Osteoblast (primary cell): ENCODE measurements at places on chromosomes 11 and 22. TPM values are rescaled to one million over a fixed set of nuclear protein-coding genes. Genes with fewer than 3 reads are reported as not detected.

The OR51B4 gene
- total RNA-seq = not detected in 2 replicates

GRCh38 chr11:15839061-15839460 is 517.3 kb downstream of the SOX6 start:
- no peak for DNase-seq

DNA sequence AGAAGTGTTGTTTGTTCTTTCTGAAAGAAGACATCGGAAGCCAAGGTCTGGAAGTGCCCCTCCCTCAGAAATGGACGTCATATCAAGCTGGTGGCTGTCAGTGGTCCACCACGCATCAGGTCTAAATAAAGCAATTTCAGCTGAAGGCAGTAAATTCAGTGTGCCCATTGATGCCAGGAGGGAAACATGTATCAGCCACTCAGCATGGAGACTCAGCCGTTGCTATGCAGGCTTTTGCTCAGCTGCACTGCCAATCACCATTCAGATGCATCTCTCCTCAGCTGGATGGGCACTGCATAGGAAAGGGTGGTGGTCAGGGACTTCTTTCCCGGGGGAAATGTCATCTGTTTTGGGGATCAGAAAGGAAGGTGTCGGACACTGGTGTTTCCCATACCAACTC is 878.2 kb downstream of the NTM start:
- no peak for DNase-seq

DNA sequence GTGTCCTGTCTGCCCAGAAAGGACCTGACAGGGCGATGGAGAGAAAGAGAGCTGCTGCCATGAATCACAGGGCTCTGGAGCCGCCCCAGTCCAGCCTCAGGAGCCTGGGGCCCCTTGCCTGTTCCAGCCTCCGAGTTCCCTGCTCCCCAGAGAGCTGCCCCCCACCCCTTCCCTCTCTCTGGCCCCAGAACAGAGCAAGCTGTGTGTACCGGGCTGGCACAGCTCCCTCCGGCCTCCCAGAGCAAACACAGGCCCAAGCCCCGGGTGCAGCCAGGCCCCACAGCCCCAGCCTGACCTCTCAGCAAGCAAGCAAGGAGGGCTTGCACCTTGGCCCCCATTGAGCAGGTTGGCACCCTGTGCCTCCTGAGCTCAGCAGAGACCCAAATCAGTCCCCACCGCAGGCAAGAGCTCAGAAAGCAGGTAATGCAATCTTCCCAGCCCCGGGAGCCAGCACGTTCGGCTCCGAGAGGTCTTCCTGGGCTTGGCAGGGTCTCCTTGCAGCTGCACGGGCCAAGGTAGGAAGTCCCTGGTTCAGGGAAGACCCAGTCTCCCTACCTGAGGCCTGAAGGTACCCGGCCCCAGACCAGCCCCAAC is 1.4 kb downstream of the PACSIN3 start:
- DNase-seq = peak; percentile 88

- DNase-seq = no peak
Observed at GRCh38 chr11:34366522-34366921, 8.7 kb upstream of the ABTB2 start.

The CALCA gene
- total RNA-seq = not detected in 2 replicates

DNA sequence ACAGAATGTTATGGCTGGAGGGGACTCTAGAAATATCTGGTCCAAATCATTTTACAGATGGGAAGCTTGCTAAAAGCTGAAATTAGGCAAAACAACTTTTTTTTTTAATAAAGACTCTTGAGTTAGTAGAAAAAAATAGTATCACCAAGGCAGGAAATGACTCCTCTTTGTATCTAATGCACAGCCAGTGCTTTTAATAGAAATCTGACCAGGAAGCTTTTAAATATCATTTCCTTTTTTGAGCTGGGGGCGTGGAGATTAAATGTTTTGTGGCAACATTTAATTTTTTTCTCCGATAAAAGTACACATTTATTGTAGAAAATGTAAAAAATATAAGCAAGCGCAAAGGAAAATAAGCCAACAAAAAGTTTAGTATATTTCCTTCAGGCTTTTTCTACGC is 22.5 kb downstream of the TRAF6 start:
- DNase-seq = no peak

DNA sequence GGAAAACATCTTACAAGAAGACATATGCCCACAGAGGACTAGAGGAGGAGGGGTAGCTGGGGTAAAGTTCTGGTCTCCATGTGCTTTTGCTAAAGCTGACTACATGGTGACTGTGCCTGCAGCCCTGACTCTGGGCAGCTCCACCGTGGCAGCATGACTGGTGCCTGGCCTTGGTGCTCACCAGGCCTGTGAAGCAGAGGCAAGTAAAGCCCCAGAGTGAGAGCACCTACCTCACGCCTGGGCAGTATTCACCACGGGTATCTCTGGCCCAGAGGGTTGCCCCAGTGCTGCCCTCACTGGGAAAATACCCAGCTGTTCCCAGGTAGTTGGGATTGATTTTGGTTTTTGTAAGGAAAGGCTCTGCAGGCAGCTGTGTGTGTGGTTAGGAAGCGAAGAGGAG is 78.3 kb downstream of the CTTN start:
- peak; percentile 89 for DNase-seq

The UBE2L6 gene
- 61.3 and 65.9 TPM in 2 replicates for total RNA-seq

- DNase-seq = no peak
Observed at GRCh38 chr11:40186437-40187263, 1272.8 kb downstream of the LRRC4C start.

GRCh38 chr11:10125522-10126133 is 168.4 kb downstream of the SBF2 start:
- DNase-seq = peak; percentile 75

The CHEK1 gene
- total RNA-seq = 16.6 and 22.4 TPM in 2 replicates

DNA sequence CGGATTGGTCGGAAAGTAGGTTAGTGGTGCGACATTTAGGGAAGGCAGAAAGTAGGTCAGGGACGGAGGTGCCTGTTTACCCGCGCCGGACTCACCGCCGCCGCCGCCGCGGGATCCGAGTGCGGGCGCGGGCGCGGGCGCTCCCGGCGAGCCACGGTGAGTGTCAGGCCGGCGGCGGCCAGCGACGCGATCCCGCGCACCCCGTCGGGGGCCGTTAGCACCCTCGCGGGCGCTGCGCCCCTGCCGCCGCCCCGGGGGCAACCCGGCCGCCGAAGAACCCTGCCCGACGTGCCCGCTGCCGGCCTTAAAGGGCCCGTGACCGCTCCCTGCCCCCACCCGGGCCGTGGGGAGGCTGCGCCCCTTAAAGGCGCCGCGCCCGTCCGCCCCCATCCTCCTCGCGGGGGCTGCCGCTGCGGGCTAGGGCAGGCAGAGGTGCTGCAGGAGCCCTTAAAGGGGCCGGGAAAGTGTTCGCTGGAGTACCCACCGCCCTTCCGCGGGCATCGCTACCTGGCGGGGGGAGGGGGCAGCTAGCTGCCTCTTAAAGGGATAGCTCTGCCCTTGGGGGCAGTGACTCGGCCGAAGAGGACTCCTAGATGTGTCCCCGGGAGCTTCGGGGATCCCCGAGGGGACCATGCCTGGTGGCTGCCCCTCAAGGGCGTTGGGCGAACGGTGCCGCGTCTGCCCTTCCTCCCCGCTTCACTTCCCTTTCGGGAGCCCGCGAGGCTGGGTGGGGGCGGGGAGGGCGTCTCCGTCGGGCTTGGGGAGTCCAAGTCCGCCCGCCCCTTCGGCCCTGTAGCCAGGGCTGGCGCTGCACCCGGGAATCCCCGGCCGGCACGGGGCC is at the start of gene BMAL1:
Gene BMAL1 (plus strand): TSS at position 23 of the 841 bp plus-strand sequence. CDS start 76,519 bp downstream, outside the sequence.
- DNase-seq = peak; percentile 84

GRCh38 chr11:118081241-118081958 is 4.5 kb downstream of the TMPRSS4 start:
- no peak for DNase-seq

DNA sequence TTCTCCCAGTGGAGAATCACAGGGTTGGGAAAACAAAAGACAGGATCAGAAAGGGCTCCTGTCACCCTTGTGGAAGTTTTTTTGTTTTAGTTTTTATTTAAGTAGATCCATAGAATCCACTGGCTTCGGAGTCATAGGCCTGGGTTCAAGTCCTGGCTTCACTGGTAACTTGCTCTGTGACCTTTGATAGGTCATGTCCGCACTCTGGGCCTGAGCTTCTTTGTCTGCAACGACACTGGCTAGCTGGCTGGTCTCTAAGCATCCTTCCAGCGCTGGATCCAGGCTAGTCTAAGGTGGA is 1.4 kb downstream of the ZFTA start:
- DNase-seq = no peak

The PLAAT5 gene
- not detected in 2 replicates for total RNA-seq

- peak; percentile 31 for DNase-seq
Observed at GRCh38 chr11:101407324-101407723, 176.5 kb downstream of the TRPC6 start.

GRCh38 chr11:45303316-45303715 is 17.2 kb upstream of the SYT13 start:
- no peak for DNase-seq

DNA sequence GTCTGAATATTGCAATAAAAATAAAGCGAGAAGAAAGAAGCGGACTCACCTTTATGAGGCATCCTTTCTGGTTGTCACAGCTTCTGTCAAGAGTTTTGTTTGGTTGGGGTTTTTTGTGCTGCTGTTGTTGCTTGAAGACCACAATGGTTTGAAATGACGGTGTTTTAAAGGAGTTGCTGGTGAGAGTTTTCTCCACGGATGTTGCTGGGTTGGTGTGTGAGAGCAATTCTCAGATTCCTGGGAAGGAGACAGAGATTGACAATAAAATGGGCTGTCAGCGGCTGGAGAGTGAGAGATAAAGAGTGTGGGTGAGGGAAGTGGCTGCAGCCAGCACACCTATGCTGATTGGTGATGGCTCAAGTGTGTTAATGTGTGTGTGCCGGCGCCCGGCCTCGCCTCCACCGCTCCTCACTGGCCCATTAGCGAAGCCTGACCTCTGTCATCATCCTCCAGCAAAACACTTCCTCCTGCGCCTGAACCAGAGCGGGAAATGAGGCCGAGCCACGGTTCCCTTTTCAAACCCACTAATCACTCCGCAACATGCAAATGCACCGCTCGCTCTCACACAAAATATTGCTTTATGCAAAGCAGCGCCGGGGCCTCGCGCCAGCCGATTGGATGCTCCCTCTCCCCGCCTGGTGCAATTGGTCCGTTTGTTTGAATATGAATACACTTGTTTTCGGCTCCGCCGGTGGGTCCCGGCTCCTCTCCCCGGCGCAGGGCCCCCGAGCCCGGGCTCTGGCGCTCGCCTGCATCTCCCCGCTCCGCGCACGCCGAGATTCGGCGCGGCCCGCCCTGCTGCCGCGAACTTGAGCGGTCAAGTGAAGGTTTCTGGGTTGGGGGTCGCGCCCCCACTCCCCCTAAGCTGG is at the start of gene PAX6:
Gene PAX6 (minus strand): TSS at position 544 of the 869 bp plus-strand sequence. CDS start 4,911 bp downstream, outside the sequence.
- peak; percentile 93 for DNase-seq

DNA sequence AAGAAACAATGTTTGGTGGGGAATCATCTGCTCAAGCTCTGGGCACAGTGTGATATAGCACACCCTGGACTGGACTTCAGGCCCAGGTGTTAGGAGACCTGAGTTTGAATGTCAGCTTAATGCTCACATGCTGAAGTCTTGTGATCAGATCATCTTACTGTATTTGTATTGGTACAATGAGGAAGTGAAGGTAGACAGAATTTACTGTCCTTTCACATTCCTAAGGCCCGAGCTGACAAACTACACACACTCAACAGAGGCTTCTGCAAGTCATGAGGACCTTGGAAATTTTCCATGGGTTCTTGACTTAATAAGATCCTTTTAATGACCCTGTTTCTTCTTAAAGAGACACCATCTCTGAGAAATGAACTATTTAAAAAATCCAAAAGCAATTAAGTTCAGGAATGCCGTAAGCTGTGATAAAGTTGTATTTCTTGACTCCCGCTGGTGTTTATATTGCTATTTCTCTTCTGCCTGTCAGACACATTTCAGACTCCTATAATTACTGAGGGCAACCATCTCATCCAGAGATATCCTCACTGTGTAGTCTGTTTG is 802.0 kb downstream of the DLG2 start:
- no peak for DNase-seq

- DNase-seq = peak; percentile 93
Observed at GRCh38 chr11:94151903-94152677, 23.4 kb downstream of the PANX1 start.

DNA sequence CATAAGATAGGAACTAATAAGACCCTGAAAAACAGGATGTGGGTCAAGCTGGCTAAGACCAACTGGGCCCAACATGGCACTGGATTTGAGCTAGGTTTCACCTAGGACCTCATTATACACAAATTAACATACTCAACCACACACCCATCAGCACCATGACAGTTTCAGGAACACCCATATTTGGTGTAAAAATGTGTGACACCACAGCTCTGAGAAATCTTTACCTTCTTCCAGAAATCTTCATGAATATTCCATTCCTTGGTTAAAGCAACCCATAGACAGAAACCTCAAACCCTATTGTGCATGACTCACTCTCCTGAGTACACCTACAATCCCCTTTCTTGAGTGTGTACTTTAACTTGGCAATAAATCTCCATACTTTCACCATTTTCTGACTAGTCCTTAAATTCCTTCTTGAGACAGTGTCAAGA is 378.8 kb downstream of the DYNC2H1 start:
- no peak for DNase-seq

DNA sequence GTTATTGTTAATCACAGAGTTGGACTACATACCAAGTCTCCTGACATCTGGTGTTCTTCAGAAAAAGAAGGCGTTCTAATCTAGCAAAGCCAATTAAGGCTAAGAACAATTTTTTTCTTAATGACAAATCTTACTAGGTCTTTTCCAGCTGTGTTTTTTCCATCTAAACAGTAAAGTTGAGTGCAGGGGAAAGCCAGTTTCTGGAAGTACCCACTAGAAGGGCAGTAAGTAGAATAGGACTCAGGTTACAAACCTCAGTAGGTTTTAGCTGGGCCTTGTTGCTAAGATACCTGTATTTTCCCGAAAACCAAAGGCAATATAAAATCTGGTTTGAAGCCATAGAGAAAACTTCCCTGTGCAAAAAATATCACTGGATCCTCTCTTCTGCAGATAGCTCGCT is 351.9 kb downstream of the ETS1 start:
- DNase-seq = no peak

- DNase-seq = peak; percentile 64
Observed at GRCh38 chr11:20163783-20164481, 3.7 kb upstream of the DBX1 start.

DNA sequence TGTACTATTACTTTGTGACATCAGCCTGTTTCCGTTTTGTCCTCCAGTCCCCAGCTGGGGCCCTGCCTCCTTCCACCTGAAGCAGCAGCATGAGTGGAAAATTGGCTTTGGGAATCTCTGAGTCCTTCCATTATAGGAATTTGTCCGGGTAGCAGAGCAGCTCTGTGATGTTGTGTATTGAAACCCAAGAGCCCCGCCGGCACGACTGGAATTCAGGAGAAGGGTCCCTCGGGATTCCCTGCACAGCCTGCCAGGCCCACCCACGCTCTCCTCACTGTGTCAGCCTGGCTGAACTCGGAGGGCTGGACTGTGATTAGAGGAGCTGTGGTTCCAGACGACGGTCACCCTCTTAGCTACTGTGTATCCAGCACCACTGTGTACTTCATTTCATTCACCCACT is 18.8 kb upstream of the TSPAN18 start:
- peak; percentile 83 for DNase-seq

- peak; percentile 51 for DNase-seq
Observed at GRCh38 chr22:46012182-46012880, 35.4 kb upstream of the WNT7B start.
